Stimulated activated CD4-positive, alpha-beta T cell treated with anti-CD3 and anti-CD28 coated beads, Interleukin-4, amount 100 ng/mL, for 24 hours (primary cell): ENCODE measurements at places on chromosomes 7 and 10.

GRCh38 chr7:27834179-27834921 is 94.4 kb downstream of the TAX1BP1 start:
- no peak for DNase-seq

GRCh38 chr7:136956232-136956631 is 87.8 kb downstream of the CHRM2 start:
- DNase-seq: no peak

DNA sequence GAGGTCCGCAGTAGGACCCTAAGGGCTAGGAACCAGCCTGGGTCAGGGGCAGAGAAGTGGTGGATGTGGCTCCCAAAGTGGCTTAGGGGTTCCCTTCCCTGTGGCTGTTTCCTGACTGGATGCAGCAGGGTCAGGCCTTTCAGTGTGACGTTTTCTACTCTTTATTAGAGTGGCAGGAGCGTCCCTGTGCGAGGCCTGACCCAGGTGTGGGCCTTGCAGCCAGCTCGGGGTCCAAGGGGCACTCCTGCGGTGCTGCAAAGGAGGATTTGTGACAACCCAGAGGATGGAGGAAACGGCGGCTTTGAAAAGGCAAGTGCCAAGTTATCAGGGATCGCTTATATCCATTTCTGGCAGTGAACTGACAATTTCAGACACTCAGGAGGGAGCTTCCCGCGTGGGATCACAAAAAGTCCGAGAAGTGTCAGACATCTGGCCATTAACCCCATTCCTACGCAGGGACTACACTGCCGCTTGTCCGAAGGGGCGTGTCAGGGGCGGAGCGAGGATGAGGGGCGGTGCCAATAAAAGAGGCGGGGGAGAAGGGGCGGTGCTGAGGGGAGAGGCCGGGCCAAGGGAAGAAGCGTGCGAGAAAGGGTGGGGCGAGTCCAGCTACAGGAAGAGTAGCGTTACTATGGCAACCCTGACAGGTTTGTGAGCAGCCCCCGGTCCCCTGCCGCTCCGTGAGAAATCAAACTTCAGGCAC is 98.8 kb upstream of the ZNF722 start:
- DNase-seq: peak; percentile 82

DNA sequence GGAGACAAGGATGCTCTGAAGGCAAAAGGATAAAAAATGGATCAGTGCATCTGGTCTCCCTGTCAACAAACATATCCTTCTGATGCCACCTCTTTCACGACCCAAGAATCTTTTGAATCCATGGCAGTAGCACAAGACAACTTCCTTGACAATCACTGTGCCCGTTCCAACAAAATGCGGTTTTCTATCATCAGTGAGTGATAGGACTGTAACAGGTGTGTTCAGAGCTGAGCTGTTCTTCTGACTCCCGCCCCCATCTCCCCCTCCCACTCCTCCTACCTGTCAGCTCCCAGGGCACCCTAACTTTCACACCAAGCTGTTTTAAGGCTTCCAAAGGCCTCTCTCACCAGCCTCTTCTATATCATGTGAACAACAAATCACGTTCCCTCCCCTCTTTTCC is 74.8 kb downstream of the PARD3 start:
- no peak for DNase-seq

GRCh38 chr7:149496642-149497391 is 792 bp downstream of the ZNF746 start:
- peak; percentile 51 for DNase-seq

GRCh38 chr10:49611166-49611815 is 1.2 kb downstream of the SLC18A3 start:
- no peak for DNase-seq

DNA sequence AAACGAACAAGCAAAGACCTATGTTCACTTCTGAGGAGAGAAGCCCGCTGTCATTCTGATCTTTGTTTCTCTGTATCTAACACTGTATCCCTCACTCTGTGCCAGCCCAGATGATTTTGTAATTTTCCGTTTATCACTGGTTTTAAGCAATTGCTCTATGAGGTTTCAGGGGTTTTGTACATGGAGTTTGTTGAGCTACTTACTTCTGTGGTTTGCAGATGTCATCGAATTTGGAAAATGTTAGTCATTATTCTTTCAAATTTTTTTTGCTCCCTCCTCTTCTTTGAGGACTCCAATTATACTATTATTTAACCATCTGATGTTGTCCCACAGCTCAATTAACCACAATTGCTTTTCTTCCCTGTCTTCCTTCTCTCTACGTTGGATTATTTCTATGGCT is 650.9 kb upstream of the IGFBP3 start:
- DNase-seq: no peak

DNA sequence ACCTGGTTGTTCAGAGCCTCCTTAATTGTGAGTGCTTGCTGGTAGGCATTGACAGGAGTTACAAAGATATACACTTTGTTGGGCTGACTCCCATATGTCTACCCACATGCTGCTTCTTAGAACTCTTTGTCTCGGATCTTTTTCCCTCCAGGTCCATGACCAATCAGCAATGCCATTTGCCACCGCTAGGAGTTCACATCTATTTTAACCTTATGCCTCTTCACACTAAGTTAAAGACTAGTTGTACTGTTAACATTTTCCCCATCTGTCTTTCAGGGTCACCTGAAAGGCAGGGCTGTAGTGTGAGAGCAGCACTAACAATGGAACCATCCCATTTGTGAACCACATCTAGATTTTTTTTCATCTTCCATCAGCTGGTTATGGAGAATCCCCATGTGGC is 226.7 kb upstream of the NPY start:
- DNase-seq: no peak
